ENCODE measurements at places on chromosomes 3 and 15.

GRCh38 chr15:64623347-64623996 is 151.9 kb downstream of the RBPMS2 start:
- no peak for DNase-seq

DNA sequence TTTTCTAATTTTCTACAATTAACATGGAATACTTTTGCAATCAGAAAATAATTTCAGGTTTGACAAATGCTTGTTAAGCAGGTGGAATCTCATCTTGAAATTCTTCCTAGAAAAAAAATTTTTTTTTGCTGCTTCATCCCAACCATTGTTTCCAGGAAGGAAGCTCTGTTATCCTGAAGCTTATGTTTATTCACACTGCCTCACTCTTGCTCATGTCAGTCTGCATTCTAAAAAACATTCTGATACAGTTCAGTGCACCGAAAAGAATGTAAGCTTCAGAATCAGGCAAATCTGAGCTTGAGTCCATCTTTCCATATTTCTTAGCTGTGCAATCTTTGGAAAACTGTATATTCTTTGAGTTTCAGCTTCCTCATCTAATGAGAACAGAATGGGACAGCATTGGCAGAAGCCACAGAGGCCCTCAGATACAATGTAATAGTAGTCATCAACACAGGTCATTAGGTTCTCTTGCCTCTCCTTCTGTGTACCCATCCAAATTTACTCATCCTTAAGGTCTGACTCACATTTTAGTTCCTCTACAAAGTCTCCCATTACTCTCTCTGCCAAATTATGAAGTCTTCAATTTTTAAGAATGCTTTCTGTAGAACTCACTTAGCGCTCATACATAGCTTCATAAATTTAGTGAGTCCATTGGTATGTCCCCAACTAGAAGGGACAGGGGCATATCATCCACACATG is 881.8 kb upstream of the NR2F2 start:
- no peak for DNase-seq

DNA sequence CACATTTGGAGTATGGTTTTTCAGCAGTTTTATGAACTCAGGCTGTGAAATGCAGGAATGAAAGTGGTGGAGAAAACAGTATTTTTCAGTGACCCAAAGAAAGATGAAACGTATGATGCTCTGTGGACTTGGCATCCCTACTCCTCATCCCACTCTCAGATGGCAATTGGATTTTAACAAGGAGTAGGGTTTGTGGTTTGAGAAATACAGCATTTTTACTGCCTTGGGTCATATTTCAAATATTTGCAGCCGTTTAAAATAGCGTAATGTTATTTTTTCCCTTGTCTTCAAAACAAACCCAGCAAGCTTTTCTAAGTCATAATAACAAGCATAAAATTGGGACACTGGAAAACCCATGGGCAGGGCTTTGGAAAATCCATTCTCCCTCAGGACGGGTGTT is 117.2 kb upstream of the LRIG1 start:
- DNase-seq: no peak

DNA sequence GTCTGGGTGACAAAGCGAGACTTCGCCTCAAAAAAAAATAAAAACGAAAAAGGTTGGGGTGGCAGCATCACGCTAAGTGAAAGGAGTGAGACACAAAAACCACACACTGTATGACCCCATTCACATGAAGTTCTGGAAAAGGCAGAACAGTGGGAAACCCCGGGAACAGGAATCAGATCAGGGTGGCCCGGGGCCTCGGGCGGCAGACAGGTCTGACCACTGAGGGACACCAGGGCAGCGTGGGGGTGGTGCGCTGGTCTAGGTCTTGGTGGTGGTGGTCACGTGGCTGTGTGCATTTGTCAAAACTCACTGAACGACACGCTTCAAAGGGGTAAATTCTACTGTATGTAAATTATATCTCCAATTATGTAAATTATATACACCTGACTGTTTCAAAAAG is 79.7 kb upstream of the PRR20G start:
- no peak for DNase-seq

DNA sequence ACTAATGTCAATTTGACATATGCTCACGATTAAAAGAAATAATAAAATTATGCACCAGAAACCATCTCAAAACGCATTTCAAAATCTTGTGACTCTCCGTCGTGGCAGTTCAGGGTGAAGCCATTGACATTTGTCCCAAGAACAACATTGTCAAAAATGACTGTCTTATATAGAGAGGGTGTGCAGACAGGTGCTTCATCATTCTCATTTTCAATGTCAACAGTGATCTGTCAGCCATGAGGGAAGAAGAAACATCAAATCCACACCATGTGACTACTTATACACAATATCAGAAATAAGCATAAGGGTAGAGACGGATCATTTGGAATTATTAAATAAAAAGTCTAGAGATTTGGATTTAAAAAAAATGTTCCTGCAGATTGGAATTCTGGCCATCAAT is 65.1 kb upstream of the C3orf49 start:
- DNase-seq: no peak
